ENCODE measurements at places on chromosomes 5 and 9. TPM values are rescaled to one million over a fixed set of nuclear protein-coding genes. Genes with fewer than 3 reads are reported as not detected.

- H3K27ac ChIP-seq, result no peak overlapping the region
- H3K4me3 ChIP-seq, result no peak overlapping the region
- H3K4me1 ChIP-seq, result no peaks in the 10 kb centered on the region
- no peak for DNase-seq
- no peaks in the 10 kb centered on the region for H3K36me3 ChIP-seq
These were observed 170.4 kb downstream of the GRIA1 start for GRCh38 chr5:153660919-153661318.

DNA sequence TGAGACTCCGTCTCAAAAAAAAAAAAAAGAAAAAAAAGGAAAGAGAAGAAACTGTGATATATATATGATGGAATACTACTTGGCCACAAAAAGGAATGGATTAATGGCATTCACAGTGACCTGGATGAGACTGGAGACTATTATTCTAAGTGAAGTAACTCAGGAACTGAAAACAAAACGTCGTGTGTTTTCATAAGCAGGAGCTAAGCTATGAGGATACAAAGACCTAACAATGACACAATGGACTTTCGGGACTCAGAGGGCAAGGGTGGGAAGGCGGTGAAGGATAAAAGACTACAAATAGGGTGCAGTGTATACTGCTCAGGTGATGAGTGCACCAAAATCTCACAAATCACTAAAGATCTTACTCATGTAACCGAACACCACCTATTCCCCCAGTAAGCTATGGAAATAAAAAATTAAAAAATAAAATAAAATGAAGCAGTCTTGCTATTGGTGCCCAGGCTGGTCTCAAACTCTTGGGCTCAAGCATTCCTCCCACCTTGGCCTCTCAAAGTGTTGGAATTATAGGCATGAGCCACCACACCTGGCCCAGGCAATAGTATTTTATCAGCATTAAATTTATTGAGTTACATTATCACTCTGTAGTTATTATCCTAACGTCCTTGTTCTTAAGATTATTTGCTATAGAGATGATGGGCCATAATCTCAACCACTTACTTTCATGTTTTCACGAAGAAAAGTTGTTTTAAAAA, 71.5 kb upstream of the GPBP1 start:
- H3K27me3 ChIP-seq, result no peaks in the 10 kb centered on the region
- H3K4me1 ChIP-seq, result no peaks in the 10 kb centered on the region
- H3K27ac ChIP-seq, result no peak overlapping the region
- H3K4me3 ChIP-seq, result no peak overlapping the region
- no peak for DNase-seq

GRCh38 chr9:9299134-9299533, 1313.7 kb downstream of the PTPRD start:
- no peak overlapping the region for H3K27ac ChIP-seq
- no peaks in the 10 kb centered on the region for H3K27me3 ChIP-seq
- no peak overlapping the region for H3K4me3 ChIP-seq
- DNase-seq, result no peak

- no peaks in the 10 kb centered on the region for H3K36me3 ChIP-seq
- DNase-seq, result no peak
- H3K27ac ChIP-seq, result no peak overlapping the region
- no peaks in the 10 kb centered on the region for H3K4me1 ChIP-seq
- peak overlapping the region; percentile 11 for H3K4me3 ChIP-seq
- H3K27me3 ChIP-seq, result no peaks in the 10 kb centered on the region
These were observed 17.9 kb downstream of the STC2 start for GRCh38 chr5:173310218-173310769.

- no peak for DNase-seq
- no peaks in the 10 kb centered on the region for H3K27me3 ChIP-seq
- H3K27ac ChIP-seq, result no peak overlapping the region
- H3K4me3 ChIP-seq, result no peak overlapping the region
These were observed 7.6 kb downstream of the TENT2 start for GRCh38 chr5:79619854-79620253.

DNA sequence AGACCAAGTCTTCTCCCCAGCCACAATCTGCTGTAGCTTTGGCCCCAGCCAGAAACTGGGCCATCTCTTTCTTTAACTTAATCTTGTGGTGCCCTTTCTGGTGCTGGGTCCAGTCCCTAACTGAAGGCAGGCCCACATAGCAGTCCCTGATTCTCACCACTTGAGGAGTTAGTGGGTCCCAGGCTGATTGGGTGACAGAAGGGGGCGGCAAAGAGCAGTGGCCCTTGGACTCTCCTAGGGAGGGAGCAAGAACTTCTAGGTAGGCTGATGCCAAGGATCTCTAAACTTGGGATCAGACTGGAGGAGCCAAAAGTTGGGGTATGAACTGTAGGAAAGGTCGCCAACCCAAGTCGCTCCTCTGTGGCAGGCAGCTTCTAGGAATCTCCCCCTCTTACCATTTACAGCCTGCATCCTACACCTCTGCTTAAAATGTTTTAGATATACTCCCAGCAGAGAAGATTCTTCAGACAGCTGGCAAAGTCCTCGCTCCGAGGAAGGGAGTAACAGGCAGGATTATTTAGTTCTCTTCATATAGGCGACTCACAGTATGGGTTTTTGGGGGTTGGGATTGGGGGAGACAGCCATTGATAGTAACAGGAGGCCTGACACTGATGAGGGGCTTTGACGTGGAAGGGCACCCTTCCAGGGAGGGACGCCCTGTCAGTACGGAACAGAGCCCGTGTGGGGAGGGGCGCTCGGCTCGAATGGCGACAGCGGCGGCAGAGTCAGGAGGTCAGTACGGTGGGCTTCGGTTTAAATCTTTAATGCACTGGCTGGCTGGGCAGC, 2.0 kb upstream of the CCL27 start:
- peaks cover 8% of the 10 kb centered on the region for H3K4me1 ChIP-seq
- peak overlapping the region; percentile 68 for H3K4me3 ChIP-seq
- H3K36me3 ChIP-seq, result peaks cover 38% of the 10 kb centered on the region
- H3K27ac ChIP-seq, result peak overlapping the region; percentile 99

GRCh38 chr9:125854553-125855275, 107.5 kb downstream of the PBX3 start:
- H3K4me1 ChIP-seq, result no peaks in the 10 kb centered on the region
- H3K4me3 ChIP-seq, result no peak overlapping the region
- H3K36me3 ChIP-seq, result no peaks in the 10 kb centered on the region
- no peak overlapping the region for H3K27ac ChIP-seq

Gene CATSPER3
- total RNA-seq, result 0.54 TPM

DNA sequence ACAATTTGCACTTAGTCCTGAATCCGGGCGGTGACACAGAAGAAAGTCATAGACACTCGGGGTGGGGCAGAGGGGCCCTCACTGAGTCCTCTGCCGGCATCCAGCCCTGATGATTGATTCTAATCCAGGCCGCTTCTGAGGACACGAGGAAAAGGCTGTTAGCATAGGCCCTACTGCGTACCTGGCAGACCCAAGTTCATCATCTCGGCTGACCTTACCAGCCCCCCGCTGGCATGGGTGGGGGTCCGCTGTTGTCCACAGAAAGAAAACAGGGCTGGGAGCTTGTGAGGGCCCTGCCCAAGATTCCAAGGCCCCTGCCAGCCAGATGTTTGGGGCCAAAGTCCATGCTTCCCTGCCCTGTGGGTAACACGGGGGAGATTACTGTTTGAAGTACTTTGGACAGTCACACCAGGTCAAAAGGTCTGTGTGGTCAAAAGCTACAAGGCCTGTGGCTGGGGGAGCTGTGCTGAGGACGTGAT, 24.5 kb downstream of the ERGIC1 start:
- no peaks in the 10 kb centered on the region for H3K36me3 ChIP-seq
- H3K4me1 ChIP-seq, result peaks cover 28% of the 10 kb centered on the region
- H3K27ac ChIP-seq, result peak overlapping the region; percentile 94
- no peak overlapping the region for H3K4me3 ChIP-seq

DNA sequence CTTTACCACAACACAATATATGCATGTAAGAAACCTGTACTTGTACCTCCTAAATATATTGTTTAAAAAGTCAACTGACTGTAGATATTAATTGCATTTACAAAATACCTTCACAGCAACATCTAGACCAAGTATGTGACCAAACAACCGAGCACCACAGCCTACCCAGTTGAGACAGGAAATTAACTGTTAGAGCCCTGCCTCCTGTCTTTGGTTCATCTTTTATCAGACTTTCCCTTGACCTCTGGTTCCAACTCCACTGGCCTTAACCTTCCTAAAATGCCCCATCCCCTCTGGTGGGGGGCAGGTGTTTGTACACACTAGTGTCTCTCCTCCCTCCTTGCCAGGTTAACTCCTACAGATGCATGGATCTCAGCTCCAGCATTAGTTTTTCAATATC, 155.0 kb upstream of the PANK3 start:
- no peak overlapping the region for H3K4me3 ChIP-seq
- H3K36me3 ChIP-seq, result no peaks in the 10 kb centered on the region
- peaks cover 22% of the 10 kb centered on the region for H3K4me1 ChIP-seq
- DNase-seq, result no peak

DNA sequence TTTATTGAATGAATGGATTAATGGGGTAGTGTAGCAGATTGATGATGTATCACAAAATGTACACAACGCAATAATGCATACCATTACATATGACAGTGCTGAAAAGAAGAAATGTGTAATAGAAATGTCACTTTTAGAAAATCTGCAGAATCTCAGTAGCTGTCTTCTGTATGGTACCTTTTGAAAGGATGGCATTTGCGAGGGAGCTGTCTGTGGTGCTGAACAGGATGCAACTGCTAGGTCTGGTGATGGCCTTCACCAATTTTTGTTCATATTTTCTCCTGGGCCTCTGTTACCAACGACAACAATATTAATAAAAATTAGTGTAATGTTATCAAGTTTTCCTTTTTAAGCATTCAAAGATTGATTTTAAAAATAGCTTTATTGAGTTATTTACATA, 36.2 kb upstream of the OTULIN start:
- H3K36me3 ChIP-seq, result no peaks in the 10 kb centered on the region
- H3K4me1 ChIP-seq, result no peaks in the 10 kb centered on the region
- H3K27me3 ChIP-seq, result no peaks in the 10 kb centered on the region

Gene TERT
- not detected for total RNA-seq

Gene FAM163B
- not detected for total RNA-seq

DNA sequence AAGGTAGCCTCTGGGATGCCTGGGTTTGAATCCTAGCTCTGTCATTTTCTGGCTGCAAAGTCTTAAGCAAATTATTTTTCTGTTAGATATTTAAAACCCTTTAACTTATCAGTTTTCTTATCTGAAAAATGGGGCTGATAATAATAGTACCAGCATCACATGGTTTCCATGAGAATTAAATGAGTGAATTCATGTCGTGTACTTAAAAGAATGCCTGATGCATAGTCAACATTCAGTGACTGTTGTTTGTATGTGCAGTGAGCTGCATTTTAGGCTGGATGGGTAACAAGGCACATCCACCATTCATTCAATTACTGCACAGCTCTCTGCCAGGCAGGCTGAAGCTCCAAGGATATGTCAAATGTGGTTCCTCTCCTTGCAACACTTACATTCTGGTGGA, 122.0 kb downstream of the PPP2R2B start:
- no peak overlapping the region for H3K4me3 ChIP-seq
- no peak overlapping the region for H3K27ac ChIP-seq
- H3K4me1 ChIP-seq, result no peaks in the 10 kb centered on the region
- no peaks in the 10 kb centered on the region for H3K36me3 ChIP-seq
- DNase-seq, result no peak

DNA sequence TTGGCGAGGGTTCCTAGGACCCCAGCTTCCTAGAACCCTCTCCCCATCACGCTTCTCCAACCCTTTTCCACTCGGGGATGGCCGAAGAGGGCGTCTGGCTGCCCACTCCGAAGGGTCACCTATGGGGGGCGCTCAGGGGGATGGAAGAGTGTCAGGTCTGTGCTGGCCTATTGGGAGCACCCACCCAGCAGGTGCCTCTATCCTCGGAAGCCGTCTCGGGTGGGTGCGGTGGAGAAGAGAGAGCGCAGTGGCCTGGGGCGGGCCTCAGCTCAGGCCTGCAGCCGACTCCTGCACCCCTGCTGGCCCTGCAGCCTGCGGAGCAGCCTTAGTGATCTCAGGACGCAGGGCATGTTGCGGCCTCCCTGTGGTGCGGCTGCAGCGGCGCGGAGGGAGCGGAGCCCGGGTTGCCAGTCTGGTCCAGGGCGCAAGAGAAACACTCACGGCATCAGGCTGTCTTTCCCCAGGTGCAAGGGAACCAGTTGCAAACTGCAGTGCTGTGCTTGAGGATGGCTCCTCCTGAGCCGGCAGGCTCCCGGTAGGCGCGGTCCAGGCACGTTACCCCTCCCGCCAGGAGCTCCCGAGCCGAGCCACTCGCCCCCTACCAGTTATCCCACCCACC, 1.5 kb upstream of the IRX2 start:
- no peaks in the 10 kb centered on the region for H3K36me3 ChIP-seq
- H3K27me3 ChIP-seq, result peaks cover 96% of the 10 kb centered on the region
- peaks cover 8% of the 10 kb centered on the region for H3K4me1 ChIP-seq
- no peak for DNase-seq
- H3K27ac ChIP-seq, result no peak overlapping the region

DNA sequence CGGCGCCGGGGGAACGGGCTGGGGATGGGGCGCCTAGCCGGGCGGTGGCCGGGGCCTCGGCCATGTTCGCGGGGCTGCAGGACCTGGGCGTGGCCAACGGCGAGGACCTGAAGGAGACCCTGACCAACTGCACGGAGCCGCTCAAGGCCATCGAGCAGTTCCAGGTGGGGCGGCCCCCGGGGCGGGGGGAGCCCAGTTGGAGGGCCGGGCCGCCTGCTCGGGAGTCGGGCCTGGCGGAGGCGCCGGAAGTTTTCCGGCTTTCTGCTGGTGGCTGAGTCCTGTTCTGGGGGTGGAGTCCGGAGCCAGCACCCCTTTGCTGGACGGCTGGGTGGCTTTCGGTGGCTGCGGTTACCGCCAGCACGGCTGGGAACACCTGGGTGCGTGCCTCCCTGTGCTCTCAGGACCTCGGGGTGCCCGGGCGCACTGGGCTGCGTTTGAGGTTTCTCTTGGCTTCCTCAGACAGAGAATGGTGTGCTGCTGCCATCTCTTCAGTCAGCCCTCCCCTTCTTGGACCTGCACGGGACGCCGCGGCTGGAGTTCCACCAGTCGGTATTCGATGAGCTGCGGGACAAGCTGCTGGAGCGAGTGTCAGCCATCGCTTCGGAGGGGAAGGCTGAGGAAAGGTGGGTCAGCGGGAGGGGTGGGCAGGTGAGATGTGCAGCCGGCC, 454 bp downstream of the NELFB start:
- peaks cover 7% of the 10 kb centered on the region for H3K4me1 ChIP-seq
- no peaks in the 10 kb centered on the region for H3K27me3 ChIP-seq
- peak overlapping the region; percentile 99 for H3K4me3 ChIP-seq

Gene PDE8B
- total RNA-seq, result 9.3 TPM

Gene TMC1
- total RNA-seq, result not detected

- peak; percentile 95 for DNase-seq
- peak within 1 kb of the TSS; percentile 89 for H3K27ac ChIP-seq
- peaks cover 30% of the 10 kb centered on the region for H3K4me1 ChIP-seq
- H3K27me3 ChIP-seq, result no peaks in the 10 kb centered on the region
- H3K36me3 ChIP-seq, result peaks cover 33% of the 10 kb centered on the region
These were observed at the start of gene SRA1 for GRCh38 chr5:140557136-140557805. Gene SRA1, minus strand, starts transcription at chr5:140557473. Its CDS starts 21 bp downstream, at chr5:140557452.
